Pons (tissue), 1 donor: ENCODE measurements at places on chromosomes 16 and 17.
A peak's percentile ranks its signal among the peaks of the same experiment; 100 is the strongest.

GRCh38 chr16:265711-266110, 10.0 kb downstream of the RGS11 start:
- DNase-seq, result no peak

- DNase-seq, result no peak
Observed at GRCh38 chr17:70834039-70834438, 664.7 kb downstream of the KCNJ2 start.

DNA sequence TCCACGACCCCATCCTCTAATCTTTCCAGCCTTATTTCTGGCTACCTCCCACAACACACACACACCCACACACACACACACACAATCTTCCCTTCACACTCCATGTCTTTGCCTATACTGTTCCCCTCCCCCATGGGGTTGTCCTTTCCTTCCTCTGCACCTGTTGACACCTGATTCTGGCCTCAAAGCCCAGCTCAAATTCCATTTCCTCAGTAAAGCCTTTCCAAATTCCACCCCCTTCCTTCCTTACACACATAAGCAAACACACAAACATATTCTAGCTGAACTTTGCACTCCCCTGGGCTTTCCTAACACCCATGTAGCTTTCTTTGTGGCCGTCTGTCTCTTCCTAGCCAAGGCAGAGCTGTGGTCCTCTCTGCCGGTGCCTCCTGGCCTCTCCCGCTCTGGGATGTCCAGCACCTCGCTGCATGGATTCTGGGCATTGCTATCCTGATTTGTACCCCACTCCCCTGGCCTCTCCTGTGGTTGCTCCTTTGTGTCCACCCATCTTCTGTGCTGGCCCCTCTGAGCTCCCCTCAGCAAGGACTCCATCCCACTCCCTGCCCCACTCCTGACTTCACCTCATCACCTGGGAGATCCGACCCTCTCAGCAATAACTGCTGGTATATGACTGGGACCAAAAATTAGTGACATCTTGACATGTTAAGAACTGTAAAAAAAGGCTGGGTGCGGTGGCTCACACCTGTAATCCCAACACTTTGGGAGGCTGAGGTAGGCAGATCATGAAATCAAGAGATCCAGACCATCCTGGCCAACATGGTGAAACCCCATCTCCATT, 8.4 kb upstream of the SRCIN1 start:
- no peak for DNase-seq

GRCh38 chr16:4290236-4290830, 17.5 kb upstream of the TFAP4 start:
- DNase-seq, result no peak

- peak; percentile 59 for DNase-seq
Observed at GRCh38 chr16:57284209-57284951, at the start of gene PLLP. Gene PLLP (minus strand): TSS chr16:57284672. CDS start chr16:57284540, 132 bp downstream.

DNA sequence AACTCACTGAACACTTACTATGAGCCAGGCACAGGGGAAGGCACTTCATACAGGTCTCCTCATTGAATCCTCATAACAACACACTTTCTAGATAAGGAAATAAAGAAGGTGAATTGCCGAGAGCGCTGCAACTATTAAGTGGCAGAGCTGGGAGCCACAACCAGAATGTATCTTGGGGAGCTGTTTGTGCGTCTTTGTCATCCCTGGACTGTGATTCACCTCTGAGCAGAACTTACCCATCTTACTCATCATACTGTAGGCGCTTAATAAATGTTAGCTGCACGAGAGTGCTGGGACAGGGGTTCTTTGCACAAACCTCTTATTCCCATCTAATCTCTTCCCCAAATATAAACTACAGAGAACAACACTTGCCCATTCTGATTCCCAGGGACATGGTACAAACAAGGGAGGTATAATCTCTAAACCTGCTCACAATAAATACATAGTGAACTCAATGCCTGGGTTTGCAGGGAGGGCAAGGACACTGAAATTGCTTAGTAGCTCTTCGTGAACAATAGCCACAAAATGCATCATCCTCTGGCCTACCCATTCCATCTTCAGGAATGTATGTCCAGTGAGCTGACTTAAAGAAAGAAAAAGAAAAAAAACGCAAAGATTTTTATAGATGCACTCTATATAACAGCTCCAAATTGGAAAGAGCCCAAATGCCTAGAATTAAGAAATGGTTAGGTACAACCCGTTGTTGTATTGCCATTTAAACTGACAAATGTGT, 43.0 kb downstream of the MYO18A start:
- no peak for DNase-seq

DNA sequence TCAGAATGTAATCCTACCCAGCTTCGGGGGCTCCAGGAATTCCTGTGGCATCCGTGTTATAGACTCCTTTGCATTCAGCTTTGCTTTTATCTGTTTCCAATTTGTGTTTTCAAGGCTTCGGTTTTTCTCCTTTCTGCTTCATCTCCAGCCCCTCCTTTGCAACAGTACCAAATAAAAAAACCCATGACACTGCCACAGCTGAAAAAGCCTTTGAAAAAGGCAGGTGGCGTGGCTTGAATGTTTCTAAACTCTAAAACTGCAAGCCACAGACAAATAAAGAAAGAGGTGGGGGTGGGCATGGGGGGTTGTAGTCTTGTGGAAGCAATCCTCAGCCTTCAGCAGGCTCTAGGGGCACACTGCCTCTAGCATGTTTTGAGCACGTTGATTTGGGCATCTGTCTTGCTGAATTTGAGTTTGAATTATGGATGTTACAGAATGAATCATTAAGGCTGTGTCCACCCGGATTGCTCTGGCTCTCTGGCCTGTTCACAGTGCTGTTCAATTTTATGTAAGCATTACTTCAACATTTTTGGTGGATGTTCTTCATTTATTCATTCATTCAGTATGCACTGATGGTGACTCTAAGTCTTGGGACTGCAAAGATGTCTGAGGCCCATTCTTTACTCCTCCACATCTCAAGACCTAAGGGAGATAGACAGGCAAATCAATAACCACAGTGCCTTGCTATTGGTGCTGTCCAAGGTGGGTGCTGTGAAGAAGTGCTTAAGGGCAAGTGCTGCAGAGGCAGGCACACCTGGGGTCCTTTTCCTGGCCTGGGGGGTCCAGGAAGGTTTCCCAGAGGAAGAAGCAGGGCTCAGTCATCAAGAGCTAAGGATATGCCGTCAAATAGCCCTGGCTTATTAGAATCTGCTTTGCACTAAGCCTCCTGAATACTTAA, 77.4 kb downstream of the CDH13 start:
- no peak for DNase-seq

- DNase-seq, result no peak
Observed at GRCh38 chr17:50634915-50635731, 442 bp downstream of the ABCC3 start.

DNA sequence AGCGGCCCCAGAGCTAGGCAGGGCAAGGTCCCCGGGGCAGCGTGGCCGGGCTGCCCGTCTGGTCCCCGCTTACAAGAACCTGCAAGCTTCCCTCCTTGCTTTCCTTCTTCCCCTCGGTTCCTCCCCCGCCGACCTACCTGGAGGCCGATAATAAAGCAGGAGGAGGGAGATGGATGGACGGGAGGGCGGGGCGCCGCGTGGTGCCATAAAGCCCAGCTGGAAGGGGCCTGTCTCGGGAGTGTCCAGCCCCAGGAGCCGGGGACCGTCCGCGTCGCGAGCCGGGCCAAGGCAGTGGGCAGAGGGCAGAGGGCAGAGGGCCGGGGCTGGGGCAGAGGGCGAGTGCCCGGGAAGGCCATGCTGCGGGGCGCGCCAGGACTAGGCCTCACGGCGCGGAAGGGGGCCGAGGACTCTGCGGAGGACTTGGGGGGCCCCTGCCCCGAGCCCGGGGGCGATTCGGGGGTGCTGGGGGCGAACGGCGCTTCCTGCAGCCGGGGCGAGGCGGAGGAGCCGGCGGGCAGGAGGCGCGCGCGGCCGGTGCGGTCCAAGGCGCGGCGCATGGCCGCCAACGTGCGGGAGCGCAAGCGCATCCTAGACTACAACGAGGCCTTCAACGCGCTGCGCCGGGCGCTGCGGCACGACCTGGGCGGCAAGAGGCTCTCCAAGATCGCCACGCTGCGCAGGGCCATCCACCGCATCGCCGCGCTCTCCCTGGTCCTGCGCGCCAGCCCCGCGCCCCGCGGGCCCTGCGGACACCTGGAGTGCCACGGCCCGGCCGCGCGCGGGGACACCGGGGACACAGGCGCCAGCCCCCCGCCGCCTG, at the start of gene BHLHA9:
Gene BHLHA9 (plus strand): TSS at position 235 of the 820 bp plus-strand sequence. CDS start 120 bp downstream, at position 355.
- no peak for DNase-seq

GRCh38 chr17:63446753-63447470, 806 bp upstream of the CYB561 start:
- DNase-seq, result no peak

DNA sequence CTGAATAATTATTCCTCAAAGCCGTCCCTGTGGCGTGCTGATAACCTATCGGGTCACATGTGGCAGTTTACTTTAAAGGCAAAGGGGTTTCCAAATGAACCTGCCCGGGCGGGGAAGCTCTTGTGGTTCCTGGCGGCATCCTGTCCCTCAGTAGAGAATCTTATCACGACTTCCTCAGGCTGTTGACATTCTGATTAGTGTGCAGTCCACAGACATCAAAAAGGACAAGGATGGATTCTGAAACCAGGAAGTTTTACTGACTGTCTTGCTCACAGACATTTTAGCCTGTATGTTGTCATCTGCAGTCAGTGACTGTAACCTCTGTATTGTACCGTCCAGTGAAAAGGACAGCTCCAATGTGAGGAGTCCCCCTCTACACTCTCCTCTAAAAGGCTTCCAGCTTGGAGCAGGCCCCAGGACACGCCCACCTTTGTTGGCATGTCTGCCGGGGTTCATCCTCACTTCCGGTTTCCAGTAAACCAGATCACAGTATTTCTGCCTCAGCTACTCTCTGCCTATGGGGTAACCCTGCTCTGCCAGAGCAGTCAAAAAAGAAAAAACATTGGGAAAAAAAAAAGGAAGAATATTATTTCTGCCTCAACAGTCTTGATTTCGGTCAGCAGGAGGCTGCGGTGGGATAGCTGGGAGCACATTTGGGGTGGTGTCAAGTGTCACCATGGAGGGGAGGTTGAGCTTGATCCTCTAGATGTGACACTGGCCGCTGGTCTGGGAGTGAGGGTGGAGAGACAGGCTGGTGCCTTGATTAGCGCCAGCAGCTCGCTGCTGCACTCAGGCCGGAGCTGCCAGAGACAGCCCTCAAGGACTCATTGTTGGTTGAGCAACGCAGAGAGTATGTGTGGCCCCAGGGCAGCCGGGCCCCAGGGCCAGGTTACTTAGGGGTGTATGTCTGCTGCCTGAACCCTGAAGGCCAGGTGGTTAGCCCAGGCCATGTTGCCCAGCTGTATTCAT, 89.0 kb upstream of the DNAH17 start:
- DNase-seq, result peak; percentile 64

GRCh38 chr17:38560503-38561318, 45.0 kb downstream of the SRCIN1 start:
- no peak for DNase-seq

GRCh38 chr16:15538507-15538906, 104.1 kb downstream of the BMERB1 start:
- DNase-seq, result peak; percentile 46

DNA sequence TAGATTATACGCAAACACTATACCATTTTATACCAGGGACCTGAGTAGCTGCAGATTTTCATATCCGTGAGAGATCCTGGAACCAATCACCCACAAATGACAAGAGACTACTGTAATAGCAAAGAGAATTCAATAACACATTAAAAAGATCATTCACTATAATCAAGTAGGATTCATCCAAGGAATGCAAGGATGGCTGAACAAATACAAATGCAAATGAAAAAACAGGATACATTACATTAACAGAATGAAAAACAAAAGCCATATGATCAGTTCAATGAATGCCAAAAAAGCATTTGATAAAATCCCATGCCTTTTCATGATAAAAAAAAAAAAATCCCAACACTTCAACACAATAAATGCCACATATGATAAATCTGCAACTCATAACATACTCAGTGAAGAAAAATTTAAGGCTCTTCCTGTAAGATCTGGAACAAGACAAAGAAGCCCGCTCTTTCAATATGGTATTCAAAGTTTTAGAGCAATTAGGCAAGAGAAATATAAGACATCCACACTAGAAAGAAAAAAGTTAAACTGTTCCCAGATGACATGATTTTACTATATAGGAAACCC, 29.0 kb downstream of the N4BP1 start:
- no peak for DNase-seq

DNA sequence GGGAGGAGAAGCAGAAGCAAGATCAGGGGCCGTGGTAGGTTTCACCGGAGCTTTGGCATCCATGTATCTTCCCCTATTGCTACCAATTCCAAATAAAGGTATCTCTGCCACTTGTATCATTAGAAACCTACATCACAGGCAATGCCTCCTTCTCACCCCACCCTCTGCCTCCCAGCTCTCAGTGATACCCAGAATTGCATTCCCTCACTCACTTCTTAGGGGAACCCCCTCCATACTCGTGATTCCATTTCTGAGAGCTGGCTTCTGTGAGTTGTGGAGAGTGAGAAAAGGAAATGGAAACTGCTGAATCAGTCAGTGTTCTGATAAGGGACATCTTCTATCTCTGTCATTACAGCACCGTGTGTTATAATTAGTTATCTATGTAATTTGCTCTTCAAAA, 2.3 kb upstream of the CCL3 start:
- peak; percentile 54 for DNase-seq

- DNase-seq, result no peak
Observed at GRCh38 chr17:81008140-81008539, 16.5 kb downstream of the CHMP6 start.

DNA sequence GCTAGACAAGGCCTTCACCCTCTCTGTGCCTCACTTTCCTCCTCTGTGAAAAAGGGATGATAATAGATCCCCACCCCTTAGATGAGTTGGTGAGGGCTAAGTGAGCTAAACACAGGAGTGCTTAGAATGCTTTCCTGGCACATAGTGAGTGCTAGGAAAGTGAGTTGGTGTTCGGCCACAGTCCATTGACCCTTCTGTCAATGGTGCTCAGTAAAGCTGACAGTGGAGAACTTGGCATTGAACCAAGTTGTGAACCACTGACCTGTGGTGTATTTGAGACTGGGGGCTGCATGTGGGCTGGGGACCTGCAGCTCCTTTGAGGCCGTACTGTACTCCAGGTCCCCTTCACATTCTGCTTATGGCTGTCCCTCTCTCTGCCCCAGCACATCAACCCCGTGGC, 4.8 kb downstream of the PLK1 start:
- DNase-seq, result no peak

DNA sequence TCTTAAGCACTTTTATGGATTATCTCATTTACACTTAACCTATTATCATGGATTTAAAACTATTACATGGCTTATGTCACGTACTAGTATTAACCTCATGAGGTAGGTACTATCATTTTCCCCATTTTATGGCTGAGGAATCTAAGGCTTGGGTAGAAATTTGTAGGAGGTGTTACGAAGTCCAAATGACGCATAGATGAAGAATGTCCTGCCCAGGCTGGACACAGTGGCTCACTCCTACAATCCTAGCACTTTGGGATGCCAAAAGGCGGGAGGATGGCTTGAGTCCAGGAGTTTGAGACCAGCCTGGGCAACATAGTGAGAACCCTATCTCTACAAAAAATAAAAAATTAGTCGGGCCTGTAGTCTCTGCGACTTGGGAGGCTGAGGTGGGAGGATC, 4.8 kb upstream of the C1QL1 start:
- no peak for DNase-seq

DNA sequence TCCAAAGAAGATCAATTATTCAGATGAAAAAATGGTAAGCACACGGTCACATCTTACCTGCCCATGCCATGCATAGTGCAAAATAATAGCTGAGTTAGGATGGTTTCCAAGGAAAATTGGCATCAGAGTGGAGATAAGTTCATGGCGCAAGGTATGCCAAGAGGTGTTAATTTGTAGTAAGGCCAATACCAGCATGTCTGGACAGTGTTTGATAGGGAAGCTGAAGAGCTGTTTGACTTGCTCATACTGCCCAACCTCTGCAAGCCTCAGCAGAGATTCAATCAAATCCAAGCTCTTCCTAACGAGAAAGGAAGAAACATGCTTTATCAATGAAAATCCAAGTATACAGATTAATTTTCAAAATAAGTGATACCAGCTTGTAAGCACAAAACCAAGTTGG, 51.0 kb downstream of the CNOT1 start:
- DNase-seq, result no peak
